ENCODE measurements at places on chromosomes 6 and 20. TPM values are rescaled to one million over a fixed set of nuclear protein-coding genes. Genes with fewer than 3 reads are reported as not detected.

DNA sequence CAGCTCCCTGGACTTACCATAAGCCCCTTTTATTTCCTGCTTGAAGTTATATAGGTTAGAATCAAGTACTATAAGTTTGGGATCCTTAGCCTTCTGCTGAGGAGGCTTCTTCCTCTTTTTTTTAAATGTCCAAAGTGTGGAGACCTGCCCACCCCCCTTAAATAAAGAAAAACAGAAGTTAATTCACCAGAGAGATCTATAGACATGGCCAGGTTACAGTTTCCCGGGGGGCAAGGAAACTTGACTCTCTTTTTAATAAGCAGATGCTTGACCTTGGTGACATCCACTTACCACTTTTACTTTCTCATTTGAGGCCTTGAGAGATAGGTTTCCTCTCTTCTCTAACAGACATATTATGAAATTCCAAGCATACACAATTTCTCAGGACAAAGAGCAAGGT lies 88.3 kb downstream of the BMP2 start:
- no peak for DNase-seq

GRCh38 chr6:44452725-44453124 lies 65.2 kb downstream of the CDC5L start:
- peak; percentile 85 for DNase-seq

DNA sequence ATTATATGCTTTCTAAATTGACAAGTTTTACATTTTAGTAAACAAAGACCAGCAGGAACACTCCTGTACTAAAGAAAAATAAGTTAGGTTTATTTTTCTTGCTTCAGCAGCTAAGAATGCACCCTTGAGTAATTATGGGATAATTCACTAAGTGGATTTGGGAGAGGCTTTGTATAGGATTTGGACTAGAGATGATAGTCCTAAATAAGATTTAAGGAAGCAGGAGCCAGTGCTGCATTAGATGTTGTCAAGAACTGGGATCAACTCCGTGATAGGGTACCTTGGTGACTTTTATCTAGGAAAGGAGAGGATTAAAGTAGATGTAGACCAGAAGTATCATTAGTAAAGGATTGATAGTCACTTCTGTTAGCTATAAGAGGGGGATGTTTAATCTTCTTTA lies 4.1 kb upstream of the C6orf141 start:
- no peak for DNase-seq

DNA sequence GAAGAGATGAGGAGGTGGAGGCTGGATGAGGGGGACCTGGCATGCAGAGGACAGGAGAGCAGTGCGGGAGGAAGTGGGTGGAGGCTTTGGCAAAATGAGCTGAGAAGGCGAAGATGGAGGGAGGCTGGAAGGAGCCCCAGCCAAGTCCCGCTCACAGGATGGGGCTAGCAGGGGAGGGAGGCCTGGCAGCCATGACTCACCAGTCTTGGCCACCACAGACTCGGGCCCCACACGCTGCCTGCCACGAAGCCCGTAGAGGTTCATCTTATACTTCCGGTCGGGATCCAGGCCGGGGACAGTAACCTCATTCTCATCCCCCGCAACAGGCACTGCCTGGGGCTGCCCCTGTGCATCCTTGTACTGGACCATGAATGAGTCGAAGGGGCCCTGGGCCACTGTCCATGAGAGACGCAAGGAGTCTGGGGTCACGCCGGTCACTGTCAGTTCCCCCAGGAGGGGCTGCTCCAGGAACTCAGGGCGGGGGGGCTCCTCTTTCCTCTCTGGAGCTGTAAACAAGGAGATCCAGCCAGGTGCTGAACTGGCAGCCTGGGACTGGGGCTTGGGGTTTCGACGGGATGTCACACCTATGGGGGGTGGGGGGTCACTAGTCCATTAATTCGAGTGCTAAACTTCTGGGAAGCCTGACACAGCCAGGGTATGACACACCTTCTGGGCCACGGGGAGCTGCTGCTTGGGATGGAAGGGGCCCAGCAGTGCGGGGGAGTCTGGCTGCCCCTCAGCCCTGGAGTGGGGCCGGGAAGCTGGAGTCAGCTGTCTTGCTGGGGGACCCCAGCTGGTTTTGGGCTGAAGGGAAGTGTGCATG lies 27.8 kb downstream of the TNXB start:
- no peak for DNase-seq

DNA sequence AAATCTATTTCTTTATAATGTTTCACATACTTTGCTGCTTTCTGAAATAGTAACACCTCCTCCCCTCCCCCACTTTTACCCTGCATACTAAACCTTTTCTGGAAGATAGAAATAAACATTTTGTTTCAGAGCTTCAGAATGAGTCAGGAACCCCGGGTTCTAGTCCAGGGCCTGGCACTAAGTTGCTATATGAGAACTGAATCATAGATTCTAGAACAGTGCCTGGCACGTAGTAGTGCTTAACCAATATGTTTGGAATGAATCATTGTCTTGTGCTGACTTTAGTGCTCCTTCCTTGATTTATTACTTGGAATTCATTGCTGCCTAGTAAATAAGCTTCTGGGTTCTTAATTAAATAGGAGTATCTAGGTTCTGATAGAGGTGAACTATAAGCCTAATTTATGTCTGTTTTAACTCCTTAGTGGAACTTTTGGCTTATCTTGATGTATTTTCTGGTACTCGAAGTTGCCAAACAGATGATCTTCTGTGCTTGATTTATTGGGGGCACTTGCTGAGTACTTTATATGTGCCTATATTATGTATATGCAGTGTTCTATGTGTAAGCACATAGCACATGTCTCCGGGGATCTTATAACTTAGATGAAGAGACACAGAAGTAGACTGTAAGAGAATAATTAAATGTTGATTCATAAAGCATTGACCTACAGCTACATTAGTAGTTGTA lies 18.6 kb downstream of the TAB2 start:
- DNase-seq = peak; percentile 66

- no peak for DNase-seq
Measured at GRCh38 chr6:158816329-158816728, 2.8 kb downstream of the EZR start.

GRCh38 chr6:52724042-52724405 lies 39.3 kb downstream of the GSTA2 start:
- no peak for DNase-seq

GRCh38 chr20:17936286-17936760 lies 32.3 kb downstream of the SNX5 start:
- no peak for DNase-seq

DNA sequence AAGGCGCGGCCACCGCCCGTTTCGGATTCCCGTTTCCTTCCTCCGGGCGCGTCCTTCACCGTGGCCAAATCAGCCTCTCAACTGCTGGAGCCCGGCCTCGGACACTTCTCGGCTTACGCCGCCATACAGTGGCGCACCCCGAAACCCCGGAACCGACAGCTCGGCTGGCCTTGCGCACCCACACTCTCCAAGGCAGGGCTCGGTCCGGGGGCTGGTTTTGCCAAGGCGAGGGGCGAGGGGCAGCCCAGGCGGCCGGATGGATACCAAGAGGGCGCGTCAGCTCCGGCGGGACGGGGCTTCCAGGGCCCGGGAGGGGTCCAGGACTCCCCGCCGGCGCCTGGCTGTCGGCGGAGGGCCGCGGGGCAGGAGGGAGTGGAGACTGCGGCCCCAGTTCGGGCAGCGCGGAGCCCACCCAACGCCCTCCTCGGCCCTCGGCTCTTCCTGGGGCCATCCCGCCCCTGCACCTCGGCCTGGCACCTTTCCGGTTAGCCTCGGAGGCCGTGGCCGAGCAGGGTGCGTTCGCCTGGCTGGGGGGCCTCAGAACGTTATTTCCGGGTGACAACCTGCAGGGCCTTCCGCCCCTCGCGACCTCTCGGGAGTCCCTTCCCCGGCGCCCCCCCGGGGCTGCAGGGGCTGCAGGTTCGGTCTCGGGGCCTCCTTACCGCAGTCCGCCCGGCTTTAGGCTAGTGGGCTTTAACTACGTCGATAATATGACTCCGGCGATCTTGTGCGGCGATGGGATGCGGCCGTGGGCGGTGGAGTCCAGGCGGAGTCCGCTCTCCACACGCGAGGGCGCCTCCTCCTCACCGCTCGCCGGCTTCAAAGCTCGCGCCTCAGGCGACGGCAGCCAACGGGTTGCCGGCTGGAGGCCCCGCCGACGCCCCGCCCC lies 697 bp upstream of the CEP43 start:
- no peak for DNase-seq

- DNase-seq = no peak
Measured at GRCh38 chr6:159988983-159989454, 20.1 kb downstream of the IGF2R start.

- DNase-seq = no peak
Measured at GRCh38 chr20:12058216-12058615, 140.5 kb downstream of the BTBD3 start.

DNA sequence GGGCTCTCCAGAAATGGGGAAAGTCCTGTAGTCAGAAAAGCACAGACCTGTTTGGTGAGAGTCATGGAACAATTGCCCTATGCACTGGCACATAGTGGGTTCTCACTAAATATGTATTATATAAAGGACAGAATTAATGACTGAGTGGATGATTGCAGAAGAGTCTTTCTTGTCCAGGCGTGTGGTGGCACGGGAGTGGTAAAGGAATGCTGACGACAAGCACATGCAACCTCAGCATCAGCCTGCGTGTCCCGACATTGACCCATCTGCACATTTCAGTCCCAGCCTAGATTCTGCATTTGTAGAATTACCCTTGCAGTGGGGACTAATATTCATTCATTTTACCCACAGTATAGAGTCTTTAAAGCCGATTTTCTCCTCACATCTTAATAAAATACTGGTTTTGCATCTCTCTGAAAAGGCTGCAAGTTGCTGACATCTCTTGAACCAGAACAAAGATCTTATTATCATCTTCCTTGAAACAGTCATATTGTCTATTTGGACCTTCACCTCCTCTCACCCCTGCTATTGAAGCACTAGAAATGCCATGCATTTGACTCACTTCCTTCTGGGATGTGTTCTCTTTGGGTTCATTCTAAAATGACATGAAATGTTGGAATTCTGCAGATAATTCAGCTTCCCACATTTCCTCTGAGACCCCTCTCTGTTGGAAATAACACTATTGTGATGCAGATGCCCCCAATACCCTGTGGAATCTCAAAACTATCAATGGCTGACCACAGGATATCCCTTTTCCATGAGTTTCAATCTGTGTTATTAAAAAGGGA lies 883.6 kb upstream of the FLRT3 start:
- DNase-seq = peak; percentile 79

GRCh38 chr6:136249336-136249735 lies 775 bp downstream of the MTFR2 start:
- peak; percentile 34 for DNase-seq

DNA sequence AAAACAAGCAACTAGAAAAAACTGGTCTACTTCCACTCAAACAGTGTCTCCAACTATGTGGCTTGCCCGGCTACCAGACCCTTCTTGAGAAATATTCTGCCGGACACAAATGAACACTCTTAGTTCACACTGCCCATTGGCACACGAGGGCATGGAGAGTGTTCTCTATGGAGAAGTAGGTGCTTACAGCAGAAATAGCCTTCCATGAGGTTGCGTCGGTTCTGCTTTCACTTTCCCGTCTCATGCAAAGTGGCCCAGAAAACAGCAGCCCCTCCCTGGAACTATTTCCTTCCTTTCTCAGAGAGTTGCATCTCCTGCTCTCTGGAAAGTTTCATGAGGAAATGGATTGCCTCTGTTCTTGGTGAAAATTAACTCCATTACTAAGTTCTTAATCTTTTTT lies 9.5 kb upstream of the HLA-DOA start:
- DNase-seq = no peak

GRCh38 chr6:21987501-21987957 lies 309.3 kb downstream of the PRL start:
- DNase-seq = peak; percentile 52

DNA sequence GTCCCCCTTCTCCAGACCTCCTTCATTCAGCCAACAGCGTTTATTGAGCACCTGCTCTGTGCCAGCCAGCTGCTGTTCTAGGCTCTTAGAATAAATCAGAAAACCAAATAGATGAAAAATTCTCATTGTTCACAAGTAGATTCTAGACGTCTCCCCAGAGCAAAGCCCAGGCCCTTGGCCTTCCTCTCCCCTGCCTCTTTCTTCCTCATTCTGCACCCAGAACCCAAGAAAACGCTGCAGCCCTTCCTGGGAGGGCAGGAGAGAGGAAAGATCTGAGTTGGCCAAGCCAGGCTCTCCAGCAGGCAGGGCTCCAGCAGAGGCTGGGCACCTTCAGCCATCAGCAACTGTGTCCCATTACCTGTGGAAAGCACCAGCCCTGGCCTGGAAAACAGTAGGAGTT lies 12.0 kb upstream of the BPI start:
- DNase-seq = no peak

GRCh38 chr20:61973515-61974356 lies 91.9 kb downstream of the TAF4 start:
- no peak for DNase-seq

- DNase-seq = no peak
Measured at GRCh38 chr6:35599761-35600658, 87.3 kb upstream of the TULP1 start.

DNA sequence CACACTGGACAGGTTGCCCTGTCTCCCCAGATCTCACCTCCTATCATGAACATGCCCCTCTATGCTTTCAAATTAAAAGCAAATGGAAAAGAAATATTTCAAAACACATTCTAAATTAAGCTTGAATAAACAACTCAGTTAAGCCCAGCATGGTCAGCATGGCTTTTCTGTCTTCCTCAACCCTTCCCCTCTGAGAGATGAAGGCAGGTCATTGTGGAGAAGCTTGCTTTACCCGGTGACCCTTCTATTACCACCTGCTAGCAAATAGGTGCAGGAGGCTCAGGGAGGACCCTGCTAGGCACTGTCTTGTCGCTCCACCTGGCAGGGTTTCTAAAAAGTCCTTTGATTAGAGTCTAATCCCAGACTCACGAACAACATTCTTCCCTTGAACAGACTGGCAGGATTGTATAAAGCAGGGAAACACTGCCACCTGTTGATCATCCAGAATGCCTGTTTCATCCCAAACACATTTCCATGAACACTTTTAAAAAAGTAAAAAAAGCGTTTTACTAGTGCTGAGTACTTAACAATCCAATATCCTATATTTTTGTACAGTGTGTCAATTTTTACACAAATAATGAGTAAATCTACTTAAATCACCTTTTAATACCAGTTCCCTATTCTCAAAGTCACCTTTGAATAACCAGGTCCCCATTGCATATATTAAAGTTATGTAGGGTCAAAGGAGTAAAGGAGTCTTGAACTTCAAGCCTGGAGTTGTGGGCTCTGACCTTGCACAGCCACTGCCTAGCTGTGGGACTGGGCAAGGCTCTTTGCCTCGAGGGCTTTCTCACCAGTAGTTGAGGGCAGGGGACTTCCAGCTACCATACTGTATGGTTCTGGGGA lies 75.5 kb downstream of the GPR6 start:
- peak; percentile 44 for DNase-seq

TRIM10 gene
- total RNA-seq = not detected

RNF144B gene
- total RNA-seq = 17.5 TPM

KATNA1 gene
- total RNA-seq = 23.5 TPM

RPS18 gene
- 4,093 TPM for total RNA-seq

TTLL9 gene
- total RNA-seq = not detected

PXDC1 gene
- 33.0 TPM for total RNA-seq

ZNF165 gene
- total RNA-seq = 5.3 TPM

GPX5 gene
- total RNA-seq = not detected

MROH8 gene
- 0.35 TPM for total RNA-seq

Data from foreskin keratinocyte (primary cell).